Astrocyte (in vitro differentiated cells and primary cell): ENCODE measurements at places on chromosomes 4 and X. TPM values are rescaled to one million over a fixed set of nuclear protein-coding genes. Genes with fewer than 3 reads are reported as not detected.

DNA sequence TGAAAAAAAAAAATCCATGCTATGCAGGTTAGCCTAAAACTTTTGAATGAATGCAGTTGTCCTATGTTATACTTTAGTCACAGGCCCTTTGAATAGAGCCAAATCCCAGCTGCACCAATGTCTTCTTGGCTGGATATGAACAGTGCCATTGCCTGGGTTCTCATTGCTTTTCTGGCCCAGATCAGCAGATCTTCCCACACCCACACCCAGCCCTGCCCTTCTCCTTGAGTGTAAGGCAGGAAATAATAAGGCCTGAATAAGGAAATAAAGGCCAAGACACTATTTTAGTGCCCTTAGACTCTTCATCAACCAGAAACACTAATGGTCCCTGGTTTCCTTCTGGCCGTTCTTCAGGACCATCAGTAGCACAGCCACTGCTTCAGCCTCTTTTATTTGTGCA lies 66.6 kb downstream of the USP38 start:
- no peak overlapping the region for H3K4me3 ChIP-seq
- no peaks in the 10 kb centered on the region for H3K36me3 ChIP-seq
- no peak for DNase-seq
- H3K27me3 ChIP-seq: no peaks in the 10 kb centered on the region

GRCh38 chrX:103212749-103213457 lies 2.0 kb upstream of the BEX4 start:
- no peaks in the 10 kb centered on the region for H3K36me3 ChIP-seq
- H3K27me3 ChIP-seq: no peaks in the 10 kb centered on the region
- no peak overlapping the region for H3K4me3 ChIP-seq
- no peak for DNase-seq
- no peak overlapping the region for H3K27ac ChIP-seq

DNA sequence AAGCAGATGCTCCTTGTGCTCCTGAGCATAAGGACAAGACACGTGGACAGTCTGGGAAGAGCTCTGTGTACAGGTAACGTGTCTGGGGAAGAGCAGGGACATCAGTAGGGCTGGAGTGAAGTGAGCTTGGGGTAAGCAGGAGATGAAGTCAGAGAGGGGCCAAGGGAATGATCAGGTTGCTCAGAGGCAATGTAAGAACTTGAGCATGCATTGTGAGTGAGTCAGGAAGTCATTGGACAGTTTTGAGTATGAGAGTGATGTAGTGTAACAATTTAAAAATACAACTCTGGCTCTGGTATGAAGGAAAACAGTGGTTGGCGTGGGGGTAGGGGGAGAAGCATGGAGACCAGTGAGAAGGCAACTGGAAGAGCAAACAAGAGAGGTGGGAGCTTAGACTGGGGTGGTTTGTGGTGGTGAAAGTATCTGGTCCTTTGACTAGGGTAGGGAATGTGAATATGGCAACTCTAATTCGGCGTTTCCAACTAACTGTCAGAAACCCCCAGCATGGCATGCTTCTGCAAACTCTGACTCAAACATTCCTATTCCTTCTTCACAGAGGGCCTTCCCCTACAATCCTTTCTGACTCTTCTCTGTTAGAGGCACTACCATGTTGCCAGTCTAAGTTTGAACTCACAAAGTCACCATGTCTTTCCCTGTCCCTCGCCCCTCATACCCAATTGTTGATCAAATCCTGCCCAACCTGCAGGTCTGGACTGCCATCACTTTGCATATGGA lies 57.2 kb downstream of the STBD1 start:
- no peak overlapping the region for H3K4me3 ChIP-seq
- DNase-seq: peak; percentile 39
- no peaks in the 10 kb centered on the region for H3K4me1 ChIP-seq

DNA sequence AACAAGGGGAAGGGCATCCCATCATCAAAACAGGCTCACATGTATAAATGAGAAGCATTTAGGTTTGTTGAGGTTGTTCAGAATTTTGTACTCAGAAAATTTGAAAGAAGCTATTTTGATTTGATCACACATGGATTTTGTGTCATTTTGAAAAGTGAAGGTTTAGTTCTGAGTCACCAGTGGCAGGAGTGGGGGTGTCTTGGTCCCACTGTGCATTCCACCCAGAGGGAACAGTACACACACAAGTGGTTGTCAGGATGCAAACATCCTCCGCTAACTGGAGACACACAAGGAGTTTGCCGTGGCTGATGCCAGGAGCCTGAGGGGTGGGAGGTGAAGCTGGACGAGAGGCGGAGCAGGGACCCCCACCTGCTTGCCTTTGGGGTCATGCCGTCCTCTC lies 198.2 kb upstream of the PSAPL1 start:
- H3K27me3 ChIP-seq: no peaks in the 10 kb centered on the region
- DNase-seq: no peak
- peaks cover 41% of the 10 kb centered on the region for H3K4me1 ChIP-seq
- no peaks in the 10 kb centered on the region for H3K36me3 ChIP-seq
- no peak overlapping the region for H3K27ac ChIP-seq

- H3K4me3 ChIP-seq: no peak overlapping the region
- no peak for DNase-seq
- peaks cover 3% of the 10 kb centered on the region for H3K4me1 ChIP-seq
- no peaks in the 10 kb centered on the region for H3K36me3 ChIP-seq
- H3K27ac ChIP-seq: no peak overlapping the region
These were observed 14.2 kb upstream of the ANKRD17 start for GRCh38 chr4:73272816-73273215.

DNA sequence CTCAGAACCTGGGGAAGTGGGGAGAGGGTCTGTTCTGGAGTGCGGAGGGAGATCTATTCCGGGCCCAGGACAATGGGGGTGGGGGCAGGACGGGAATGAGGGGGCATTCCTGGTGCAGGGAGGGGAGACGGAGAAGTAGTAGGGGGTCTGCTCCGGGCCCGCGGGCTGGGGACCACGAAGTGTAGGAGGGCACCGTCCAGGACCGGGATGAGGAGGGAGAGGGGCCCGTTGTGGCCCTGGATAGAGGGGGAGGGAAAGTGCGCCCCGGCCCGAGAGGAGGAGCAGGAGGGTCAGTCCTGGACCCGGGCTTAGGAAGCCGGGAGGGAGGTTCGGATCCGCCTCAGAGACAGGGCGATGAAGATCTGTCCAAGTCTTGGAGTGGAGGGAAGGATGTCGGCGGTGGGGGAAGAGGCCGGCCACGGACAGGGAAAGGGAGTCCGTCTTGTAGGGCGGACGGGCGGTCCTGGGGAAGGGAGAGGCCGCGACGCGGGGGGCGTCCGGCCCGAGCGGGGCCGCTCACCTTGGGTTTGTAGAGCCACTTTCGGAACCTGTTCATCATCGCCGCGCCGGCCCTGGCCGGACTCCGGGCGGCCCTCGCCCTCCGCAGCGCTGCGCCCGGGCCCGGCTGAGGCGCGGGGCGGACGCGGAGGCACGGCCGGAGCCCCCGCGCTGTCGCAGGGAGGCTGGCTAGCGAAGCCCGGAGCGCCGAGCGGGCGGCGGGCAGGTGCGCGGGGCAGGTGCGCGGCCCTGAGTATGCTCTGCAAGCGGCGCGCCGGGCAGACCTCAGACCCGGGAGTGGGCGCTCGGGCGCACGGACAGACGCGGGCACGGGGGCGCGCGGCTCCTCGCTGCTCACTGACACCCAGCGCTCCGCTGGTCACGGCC lies at the start of gene ZFYVE28:
ZFYVE28 (minus strand) TSS at position 881 of the 885 bp plus-strand sequence; CDS start at position 559, 322 bp downstream.
- H3K27ac ChIP-seq: no peak within 1 kb of the TSS
- no peaks in the 10 kb centered on the region for H3K36me3 ChIP-seq
- peak within 1 kb of the TSS; percentile 58 for H3K4me3 ChIP-seq
- H3K4me1 ChIP-seq: peaks cover 25% of the 10 kb centered on the region
- peaks cover 63% of the 10 kb centered on the region for H3K27me3 ChIP-seq

GRCh38 chr4:76198411-76199237 lies 15.0 kb downstream of the SCARB2 start:
- H3K27ac ChIP-seq: peak overlapping the region; percentile 76
- H3K36me3 ChIP-seq: no peaks in the 10 kb centered on the region
- peak; percentile 93 for DNase-seq
- H3K4me3 ChIP-seq: peak overlapping the region; percentile 34
- H3K4me1 ChIP-seq: peaks cover 56% of the 10 kb centered on the region

DNA sequence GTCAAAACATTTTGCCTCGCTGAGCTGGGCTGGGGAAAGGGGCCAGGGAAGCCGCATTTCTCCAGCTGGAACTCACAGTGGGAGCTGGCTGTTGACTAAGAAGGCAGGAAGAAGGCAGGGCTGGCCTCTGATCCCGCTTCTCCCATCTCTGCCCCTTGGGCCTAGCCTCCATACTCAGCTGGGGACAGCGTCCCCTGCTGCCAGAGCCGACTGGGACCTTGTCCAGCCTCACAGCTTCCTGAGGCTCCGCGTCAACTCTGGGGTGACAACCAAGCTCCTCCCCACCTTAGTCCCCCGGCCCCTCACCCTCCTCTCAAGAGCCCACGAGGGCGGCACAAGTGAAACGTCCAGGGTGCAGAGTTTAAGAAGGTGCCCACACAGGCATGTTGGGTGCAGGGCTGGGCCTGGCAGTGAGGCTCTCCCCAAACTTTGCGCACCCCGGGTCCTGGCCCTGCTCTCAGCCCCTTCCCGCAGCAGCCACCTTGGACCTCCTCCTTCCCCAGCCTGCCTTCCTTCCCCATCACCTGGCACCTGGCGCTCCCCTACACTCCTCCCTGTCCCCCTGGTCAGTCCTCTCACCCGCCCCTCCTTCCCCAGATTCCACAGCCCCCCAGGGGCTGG lies 100.8 kb downstream of the PSAPL1 start:
- H3K36me3 ChIP-seq: no peaks in the 10 kb centered on the region
- no peak for DNase-seq

DNA sequence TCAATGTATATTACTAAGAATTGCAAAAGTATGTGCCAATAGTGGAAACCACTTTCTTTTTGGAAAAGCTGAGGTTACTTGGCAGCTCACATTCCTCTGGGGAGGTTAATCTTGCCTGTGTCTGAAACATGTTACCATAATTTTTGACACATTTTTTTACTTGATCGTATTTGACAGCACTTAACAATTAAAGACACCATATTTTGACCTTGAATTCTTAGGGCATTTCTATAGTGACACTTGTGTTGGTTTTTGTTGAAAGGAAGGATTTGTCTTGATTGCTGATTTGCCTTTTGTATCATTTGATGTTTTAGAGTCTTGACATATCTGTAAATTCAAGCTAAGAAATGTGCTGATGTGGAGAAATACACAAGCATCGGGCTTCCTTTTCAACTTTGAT lies 2135.5 kb downstream of the PCDH7 start:
- no peaks in the 10 kb centered on the region for H3K4me1 ChIP-seq
- H3K27ac ChIP-seq: no peak overlapping the region
- no peak overlapping the region for H3K4me3 ChIP-seq

DNA sequence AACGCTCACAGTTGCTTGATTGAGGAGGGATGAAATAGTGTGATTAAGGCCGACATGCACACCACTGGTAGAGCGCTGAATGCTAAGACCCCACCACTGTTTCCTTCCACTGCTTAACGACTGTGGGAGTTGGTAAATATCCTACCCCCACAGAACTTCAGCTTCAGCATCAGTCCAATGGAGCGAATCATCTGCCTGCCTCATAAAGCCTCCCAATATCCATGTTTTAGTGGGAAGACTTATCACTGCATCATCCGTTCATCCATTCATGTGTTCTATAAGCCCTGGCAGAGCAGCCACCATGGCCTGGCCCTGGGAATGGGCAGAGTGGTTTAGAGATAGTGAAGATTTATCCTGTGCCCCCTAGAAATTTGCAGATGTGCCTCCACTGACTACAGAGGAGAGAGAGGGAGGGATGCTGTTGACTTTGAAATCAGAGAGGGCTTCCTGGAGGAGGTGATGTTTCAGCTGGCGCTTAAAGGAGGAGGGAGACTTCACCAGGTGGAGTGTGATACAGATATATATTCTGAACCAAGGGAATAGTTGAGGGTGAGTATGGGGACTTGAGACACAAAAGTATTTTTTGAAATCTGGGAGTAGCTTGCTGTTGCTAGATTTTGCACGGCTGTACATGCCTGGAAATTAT lies 71.9 kb upstream of the STX18 start:
- no peaks in the 10 kb centered on the region for H3K4me1 ChIP-seq
- H3K27me3 ChIP-seq: no peaks in the 10 kb centered on the region
- H3K36me3 ChIP-seq: no peaks in the 10 kb centered on the region
- no peak overlapping the region for H3K4me3 ChIP-seq

NIPAL1 gene
- 3.8 and 4.9 TPM in 2 replicates for total RNA-seq

NALF2 gene
- 1.4 and 2.0 TPM in 2 replicates for total RNA-seq

GAGE2A gene
- not detected in 2 replicates for total RNA-seq

UGT2B10 gene
- total RNA-seq: not detected in 2 replicates

EXOC1L gene
- not detected in 2 replicates for total RNA-seq

FAM47A gene
- total RNA-seq: not detected in 2 replicates
